ENCODE measurements at places on chromosomes 4 and X. TPM values are rescaled to one million over a fixed set of nuclear protein-coding genes. Genes with fewer than 3 reads are reported as not detected.

- DNase-seq = no peak
Measured at GRCh38 chr4:141130947-141131605, 2.2 kb downstream of the RNF150 start.

DNA sequence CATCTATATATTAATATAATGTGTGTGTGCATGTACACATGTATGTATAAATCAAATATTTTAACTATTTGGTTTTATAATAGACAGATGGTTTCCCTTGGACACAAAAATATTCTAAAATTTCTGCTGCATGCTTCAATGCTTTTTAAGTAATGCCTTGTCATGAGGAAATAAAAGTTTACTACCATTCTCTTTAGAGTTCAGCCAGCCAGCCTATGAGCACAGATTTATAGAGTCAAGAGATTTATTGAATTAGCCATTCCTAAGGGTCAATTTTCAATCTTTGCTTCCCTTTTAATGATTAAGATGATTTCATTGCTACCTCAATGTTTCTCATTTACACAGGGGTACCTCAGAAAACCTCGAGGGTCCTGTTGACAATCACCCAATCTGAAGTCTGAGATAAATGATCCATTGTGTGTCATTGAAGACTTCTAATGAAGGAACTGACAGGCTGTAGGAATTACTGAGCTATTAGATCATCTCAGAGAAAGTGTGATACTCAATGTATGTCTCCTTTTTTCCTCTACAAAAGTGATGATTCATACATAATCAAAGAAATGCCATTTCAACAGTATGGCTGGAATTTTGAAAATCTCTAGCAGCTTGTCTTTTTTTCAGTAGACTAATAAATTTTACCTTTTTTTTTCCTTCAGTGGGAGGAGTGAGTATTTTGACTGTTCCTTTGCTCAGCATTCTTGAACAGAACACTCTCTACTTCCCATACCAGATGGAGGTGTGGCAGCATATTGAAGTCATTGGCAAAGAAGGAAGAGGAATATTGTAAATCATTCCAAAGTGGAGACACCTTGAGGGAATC lies 222.6 kb upstream of the PCDH18 start:
- DNase-seq = no peak

DNA sequence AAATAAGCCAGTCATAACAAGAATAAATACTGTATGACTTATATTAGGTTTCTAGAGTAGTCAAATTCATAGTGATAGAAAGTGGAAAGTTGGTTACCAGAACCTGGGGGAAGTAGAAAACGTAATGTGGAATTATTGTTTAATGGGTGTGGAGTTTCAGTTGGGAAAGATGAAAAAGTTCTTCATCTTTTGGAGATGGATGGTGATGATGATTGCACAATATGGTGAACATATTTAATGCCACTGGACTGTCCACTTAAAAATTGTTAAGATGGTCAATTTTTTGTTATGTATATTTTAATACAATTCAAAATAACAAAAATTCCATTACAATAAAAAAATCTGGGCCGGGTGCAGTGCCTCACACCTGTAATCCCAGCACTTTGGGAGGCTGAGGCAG lies 289.6 kb downstream of the ZIC3 start:
- DNase-seq = no peak

GRCh38 chrX:27565992-27566391 lies 24.2 kb upstream of the DCAF8L2 start:
- no peak for DNase-seq

- no peak for DNase-seq
Measured at GRCh38 chr4:136741468-136741867, 790.8 kb downstream of the PCDH18 start.

HMX1 gene
- total RNA-seq = not detected

GSX2 gene
- total RNA-seq = not detected

PDZD4 gene
- total RNA-seq = 1.2 TPM

Data from activated naive CD4-positive, alpha-beta T cell treated with anti-CD3 and anti-CD28 coated beads, Interleukin-2, amount 50 U/mL, for 72 hours (primary cell).